Fibroblast of upper back skin (primary cell): ENCODE measurements at places on chromosomes 2 and 18.

DNA sequence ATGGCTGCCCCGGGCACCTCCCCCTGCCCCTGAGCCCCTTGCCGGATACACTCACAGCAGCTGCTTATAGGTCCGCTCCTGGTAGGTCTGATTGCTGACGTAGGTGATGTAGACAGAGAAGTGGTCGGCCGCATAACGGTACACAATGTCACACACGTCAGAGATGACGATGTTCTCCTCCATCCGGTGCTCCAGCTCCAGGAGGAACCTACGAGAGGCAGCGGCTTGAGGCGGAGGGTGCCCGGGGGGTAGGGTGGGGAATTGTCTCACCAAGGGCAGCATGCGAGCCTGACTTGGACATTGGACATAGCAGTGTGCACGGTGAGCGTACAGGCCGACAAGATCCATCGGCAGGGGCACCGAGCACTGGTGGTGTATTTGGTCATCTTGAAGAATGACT, 22.8 kb downstream of the SNORC start:
- no peak for DNase-seq

DNA sequence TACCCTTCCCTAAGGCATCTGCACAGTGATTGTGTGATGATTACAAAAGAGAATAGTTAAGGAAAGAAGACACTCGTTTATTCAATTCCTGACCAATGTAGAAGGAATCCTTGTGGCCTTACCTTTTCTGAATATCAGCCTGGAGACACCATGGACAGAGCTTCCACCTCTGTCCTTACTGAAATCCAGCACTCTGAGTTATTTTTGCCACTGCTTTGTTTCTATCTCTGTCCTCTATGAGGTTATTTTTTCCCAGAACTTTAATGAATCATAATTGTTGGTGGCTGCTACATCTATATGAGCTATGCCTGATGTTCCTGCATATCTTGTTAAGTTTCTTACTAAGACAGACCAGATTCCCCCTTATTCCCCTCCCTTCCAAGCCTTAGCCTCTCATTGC, 275.1 kb downstream of the SETBP1 start:
- DNase-seq: no peak

GRCh38 chr2:235577404-235578330, 83.8 kb downstream of the AGAP1 start:
- no peak for DNase-seq

DNA sequence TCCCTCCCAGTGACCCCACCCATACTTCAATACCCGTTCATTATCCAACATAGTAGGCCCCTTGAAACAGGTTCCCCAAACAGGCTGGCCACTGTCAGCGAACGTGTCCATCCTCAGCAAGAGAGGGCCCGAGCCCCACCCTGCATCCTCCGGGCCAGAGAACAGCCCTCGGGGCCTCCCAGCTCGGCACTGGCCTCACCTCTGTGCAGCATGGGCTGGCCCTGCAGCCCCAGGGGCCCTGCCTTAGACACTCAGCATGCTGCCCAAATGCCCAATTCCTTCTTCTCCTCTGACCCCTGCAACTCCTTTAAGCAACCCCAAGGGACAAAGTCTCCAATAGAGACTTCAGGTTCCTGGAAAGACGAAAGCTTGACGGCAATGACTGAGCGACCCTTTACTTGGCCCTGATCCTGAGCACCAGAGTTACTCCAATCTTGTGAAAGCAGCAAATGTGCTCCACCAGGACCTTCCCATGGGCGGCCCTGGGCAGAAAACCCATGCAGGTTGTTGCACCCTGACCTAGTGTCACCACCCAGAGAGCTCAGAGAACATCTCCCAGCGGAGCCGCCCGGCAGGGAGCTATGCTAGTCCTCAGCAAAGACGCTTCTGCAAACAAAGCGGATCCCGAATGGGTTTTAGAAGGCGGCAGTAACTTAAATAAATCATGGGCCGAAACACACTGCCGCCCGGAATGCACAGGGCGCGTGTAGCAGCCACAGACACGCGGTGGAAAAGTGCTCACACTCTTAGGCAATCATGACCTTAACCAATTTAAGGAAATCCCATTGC, 782 bp downstream of the COL6A3 start:
- DNase-seq: no peak

DNA sequence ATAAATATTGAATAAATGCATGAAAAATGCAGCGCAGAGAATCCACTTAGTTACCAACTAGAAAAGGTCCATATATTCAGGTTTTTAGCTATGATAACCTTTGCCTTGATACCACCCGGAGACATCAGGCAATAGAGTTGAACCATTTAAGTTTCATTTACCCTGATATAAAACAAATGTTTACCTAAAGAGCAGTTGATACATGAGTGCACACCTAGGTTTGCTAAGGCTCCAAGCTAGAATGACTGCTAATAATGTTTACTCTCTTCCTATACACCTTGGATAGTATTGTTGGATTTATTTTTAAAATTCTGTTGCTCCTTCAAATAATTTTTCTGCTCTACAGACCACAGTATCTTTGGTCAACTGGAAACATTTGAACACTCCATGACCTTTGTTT, 1463.6 kb downstream of the LRP1B start:
- no peak for DNase-seq

DNA sequence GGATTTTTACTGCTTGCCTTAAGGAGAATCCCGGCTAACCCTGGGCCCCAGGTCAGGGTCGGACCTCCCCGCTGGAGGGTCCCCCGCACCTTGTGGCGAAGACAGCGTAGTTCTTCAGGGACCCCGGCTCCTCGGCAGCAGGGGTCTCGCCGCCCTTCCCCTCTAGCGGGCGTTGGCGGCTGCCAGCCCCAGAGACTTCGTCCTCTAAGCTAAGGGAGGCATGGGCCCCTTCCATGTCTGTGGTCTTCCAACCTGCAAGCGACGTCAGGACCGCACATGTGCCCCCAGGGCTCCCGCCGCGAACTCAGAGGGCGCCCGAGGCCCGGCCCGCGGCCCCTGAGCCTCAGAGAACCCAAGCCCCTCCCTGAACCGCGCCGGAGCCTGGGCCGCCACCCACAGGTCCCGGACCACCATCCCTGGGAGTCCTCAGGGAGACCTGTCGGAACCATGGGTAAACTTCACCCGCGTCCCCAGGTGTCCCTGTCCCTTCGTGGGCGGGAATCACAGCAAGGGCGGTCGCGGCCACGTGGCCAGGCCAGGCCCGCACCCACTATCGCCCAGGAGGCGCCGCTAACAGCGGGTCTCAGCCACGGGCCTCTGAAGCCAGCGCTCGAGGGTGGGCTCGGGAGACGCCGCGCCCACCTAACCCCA, 562 bp downstream of the ANKMY1 start:
- DNase-seq: no peak

DNA sequence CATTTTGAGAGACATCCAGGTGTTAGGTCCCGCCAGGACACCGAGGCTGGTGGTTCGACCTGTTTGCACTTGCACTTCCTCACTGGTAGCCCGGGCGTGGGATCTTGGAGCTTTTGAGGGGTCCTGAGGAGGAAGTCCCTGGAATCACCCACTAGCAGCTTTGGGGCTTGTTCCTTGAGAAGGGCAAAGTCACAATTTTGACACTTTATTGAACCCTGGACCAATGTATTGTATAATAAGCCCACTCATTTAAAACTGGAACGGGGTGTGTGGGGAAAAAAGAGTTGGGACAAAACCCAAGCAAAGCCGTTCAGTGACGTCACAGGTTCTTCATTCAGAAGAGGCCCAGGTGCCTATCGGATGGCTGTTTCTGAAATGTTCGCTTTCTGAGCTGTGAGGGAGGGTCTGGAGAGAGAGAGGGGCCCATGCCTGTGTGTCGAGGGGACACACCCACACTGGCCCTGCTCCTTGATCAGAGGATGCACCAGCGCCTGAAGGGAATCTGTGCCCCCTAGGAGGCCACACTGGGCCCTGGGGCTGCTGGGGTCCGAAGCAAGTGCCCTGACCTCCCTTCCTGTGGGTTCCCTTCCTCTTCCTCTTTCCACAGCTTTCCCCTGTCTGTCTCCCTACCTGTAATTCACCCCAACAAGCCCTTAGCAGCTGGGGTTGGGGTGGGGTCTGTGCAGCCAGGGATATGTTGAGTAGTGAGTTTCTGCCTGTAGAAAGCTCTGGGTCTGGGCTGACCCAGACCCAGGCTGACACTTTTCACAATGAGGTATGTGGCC, 2.6 kb downstream of the LPIN1 start:
- DNase-seq: no peak

GRCh38 chr2:152594792-152595191, 122.5 kb downstream of the PRPF40A start:
- peak; percentile 50 for DNase-seq

GRCh38 chr2:149953627-149954026, 366.1 kb upstream of the MMADHC start:
- no peak for DNase-seq

DNA sequence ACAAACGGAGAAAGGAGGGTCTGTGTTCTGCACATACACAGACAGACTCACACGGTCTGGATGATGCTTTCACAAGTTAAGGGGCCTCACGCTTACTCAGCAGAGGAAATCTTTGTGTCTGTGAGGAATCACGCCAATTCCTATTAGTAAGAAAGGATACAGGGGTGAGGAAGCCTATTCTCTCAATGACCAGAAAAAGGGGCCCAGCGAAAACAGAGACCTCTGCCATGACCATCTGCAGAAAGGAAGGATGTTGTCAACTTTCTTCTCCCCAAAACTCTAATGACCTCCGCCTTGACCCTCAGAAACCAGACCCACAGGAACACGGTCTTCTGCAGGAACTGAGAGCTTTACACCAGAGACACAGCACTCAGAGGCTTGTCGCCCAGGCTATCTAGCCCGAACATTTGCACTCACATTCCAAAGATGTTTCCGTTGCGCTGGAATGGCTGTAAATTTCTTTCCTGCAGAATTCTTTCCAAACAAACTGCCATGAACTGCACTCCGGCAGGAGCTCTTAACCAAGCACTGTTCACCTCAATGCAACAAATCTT, 186.3 kb downstream of the TCF4 start:
- DNase-seq: peak; percentile 95

DNA sequence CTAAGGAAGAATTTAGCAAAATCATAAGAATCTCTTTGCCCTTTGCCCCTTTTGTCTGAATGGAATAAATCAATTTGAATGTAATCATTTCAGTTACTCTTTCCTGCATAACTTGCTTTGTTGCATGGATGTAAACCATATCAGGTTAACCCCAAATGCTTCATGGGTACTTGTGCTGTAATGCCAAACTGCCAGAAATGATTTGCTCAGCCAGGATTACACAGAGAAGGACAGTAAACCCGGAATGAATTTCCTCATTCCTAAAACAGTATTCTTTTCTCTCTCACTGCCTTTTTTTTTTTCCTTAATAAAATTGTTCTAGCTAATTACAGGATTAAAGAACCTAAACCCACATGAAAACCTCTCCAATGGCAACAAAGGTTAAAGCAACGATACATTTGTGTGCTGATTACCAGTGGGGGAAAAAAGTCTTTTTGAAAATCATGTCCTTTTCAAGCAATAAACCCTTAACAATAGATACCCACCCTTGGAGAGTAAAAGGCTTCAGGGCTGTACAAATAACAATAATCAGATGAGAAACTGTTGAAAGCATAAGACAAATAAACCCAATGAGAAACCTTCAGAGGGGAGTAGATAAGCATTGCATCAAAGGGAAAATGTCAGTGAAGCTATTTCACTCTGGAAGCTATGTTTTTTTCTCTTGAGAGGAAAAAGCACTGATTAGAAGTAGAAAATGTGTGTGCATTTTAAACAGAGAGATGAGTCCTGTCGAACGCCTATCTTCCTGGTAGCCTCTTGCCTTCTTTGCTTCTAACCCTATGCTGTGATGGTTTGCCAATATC, 275.3 kb downstream of the CDH2 start:
- no peak for DNase-seq

- DNase-seq: peak; percentile 69
These were observed 116.0 kb downstream of the TNS1 start for GRCh38 chr2:217886720-217887309.

DNA sequence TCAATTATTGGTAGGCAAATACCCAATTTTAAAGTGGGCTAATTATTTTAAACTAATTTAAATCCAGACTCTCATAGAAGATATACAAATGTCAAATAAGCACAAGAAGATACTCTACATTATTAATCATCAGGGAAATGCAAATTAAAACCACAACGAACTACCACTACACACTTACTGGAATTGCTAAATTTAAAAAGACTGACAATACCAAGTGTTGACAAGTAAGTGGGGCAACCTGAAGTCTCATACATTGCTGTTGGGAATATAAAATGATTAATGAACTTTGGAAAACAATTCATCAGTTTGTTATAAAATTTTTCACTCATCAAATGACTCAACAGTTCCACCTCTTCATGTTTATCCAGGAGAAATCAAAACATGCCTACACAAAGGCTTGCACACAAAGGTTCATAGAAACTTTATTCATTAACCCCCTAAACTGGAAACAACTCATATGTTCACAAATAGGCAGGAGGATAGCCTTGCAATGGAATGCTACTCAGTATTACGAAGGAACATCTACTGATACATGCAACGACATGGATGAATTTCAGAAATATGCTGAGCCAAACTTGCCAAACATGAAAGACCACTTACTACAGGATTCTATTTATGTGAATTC, 120.8 kb downstream of the MCFD2 start:
- DNase-seq: no peak

- DNase-seq: no peak
These were observed 48.7 kb downstream of the DHRS9 start for GRCh38 chr2:169118060-169118459.

DNA sequence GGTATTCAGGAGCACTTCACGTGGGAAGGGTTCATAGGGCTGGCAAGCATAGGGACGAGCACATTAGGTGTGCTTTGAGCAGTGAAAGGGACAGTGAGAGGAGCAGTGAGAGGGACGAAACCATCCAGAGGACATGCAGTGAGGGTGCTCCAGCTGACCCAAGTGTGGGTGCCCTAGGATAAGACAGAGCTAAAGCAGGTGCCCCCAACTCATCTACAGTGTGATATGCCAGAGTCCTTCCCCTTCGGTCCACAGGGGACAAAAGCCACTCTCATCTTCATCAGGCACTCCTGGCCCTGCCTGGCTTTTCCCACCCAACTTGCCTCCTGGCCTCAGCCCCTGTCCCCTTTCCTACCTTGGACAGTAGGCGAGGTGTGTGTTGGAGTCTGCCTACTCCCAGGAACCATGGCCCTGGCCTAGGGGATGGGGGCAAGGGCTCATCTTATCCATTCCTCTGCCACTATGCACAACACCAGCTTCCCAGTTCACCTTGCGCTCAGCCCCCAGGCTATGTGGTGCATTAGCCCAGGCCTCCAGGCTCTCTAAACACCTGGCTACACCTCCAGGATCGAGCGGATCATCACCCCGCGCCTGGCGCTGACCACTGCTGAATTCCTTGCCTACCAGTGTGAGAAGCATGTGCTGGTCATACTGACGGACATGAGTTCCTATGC, 16.1 kb upstream of the ANKRD53 start:
- no peak for DNase-seq

DNA sequence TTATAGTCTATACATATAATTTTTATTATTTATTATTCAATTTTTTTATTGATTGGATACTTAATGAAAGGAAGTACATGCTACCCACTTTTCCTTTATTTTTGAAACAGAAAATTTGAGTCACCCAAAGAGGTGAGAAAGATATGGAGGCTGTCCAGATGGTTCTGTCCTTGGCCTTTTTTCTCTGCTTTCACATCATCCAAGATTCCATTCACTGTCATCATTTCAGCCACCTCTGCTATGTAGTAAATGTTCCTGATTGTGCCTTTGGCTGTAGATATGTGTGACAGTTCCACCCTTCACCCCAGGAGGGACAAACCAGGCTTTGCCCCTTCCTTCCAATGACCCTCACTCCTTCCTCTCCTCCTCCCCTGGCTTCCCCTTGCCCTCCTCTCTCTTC, 675.7 kb upstream of the ID2 start:
- no peak for DNase-seq

GRCh38 chr2:137525641-137526190, 438.6 kb upstream of the HNMT start:
- no peak for DNase-seq
